ENCODE measurements at places on chromosomes 4 and X.

DNA sequence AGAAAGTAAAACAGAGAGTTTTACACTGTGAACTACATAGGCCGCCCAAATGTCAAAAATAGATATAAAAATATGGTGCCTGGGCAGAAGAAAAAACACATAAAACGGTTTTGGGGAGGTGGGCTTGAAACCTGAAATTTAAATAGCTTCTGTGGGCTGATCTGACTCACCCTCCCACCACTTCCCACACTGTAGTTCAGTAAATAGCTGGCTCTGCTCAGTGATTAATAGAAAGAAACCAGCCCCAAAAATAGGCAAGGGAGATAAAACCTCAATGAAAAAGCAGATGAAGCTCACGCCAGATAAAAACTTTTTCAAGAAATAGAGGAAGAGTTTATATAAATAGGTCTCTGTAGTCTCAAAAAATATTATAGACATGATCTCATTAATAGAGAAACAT, 13.2 kb upstream of the COX7B2 start:
- no peak for DNase-seq

- DNase-seq, result no peak
Observed at GRCh38 chrX:54248309-54248708, 65.3 kb upstream of the FAM120C start.

DNA sequence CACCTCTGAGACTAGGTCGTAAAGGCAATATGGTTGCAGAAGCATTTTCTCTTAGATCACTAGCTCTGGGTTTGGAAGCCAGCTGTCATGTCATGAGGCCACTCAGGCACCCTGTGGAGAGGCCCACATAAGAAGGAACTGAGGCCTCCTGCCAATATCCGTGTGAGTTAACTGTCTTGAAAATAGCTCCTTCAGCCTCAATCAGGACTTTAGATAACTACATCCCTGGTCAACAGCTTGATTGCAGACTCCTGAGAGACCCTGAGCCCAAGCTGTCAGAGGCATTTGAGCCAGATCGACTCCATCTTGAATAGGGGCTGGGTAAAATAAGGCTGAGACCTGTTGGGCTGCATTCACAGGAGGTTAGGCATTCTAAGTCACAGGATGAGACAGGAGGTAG, 15.1 kb upstream of the REPS2 start:
- DNase-seq, result no peak

GRCh38 chr4:108008721-108009120, 19.0 kb downstream of the HADH start:
- DNase-seq, result no peak

GRCh38 chr4:21753084-21753760, 195.3 kb downstream of the KCNIP4 start:
- no peak for DNase-seq

- DNase-seq, result no peak
Observed at GRCh38 chr4:7323461-7323871, 111.3 kb downstream of the PSAPL1 start.

DNA sequence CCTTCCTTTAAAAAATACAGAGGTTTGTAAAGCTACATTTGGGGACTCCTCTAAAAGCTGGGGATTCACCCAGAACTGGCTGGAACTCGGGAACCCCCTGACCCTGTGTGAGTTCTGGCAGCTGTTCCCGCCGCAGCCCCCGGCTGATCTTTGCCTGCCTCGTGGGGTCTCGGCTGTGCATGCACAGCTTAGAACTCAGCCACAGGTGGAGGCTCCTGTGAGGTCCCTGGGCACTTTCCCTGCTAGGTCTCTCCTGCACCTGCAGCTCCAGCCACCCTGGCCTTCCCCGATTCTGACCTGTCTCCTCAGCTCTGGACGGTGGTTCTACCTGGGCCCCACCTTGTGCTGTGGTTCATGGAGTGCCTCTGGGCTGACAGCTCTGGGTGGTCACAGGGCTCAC, 48.6 kb upstream of the HGFAC start:
- DNase-seq, result no peak

DNA sequence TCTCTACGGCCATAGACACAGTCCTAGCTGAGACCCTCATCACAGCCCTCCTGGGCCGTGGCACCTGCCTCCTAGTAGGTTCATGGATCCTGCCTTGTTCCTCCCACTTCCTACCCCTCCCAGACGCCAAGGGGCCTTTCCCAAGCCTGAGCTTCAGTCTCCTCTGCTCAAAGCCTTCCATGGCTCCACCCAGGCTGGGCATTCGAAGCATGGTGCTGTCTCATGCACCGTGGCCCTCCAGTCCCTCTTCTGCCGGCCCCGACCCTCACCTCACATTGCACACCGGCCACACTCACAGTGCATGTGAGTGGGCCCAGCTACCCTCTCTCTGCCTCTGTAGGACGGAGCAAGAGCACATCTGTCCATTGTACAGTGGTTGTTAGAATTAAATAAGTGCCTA, 21.7 kb upstream of the KIAA0232 start:
- DNase-seq, result no peak
